Naive thymus-derived CD8-positive, alpha-beta T cell (primary cell): ENCODE measurements at places on chromosomes 13 and 19. TPM values are rescaled to one million over a fixed set of nuclear protein-coding genes. Genes with fewer than 3 reads are reported as not detected.
A peak's percentile ranks its signal among the peaks of the same experiment; 100 is the strongest.

Gene LYPD3
- polyA plus RNA-seq, result 8.3 TPM

Gene GPC6
- polyA plus RNA-seq, result not detected

Gene MARK4
- 0.95 TPM for polyA plus RNA-seq

Gene ATP4A
- polyA plus RNA-seq, result not detected

Gene ZNF682
- 2.8 TPM for polyA plus RNA-seq

Gene KLK10
- not detected for polyA plus RNA-seq

Gene WDR87
- not detected for polyA plus RNA-seq

Gene TRPC4
- polyA plus RNA-seq, result not detected

DNA sequence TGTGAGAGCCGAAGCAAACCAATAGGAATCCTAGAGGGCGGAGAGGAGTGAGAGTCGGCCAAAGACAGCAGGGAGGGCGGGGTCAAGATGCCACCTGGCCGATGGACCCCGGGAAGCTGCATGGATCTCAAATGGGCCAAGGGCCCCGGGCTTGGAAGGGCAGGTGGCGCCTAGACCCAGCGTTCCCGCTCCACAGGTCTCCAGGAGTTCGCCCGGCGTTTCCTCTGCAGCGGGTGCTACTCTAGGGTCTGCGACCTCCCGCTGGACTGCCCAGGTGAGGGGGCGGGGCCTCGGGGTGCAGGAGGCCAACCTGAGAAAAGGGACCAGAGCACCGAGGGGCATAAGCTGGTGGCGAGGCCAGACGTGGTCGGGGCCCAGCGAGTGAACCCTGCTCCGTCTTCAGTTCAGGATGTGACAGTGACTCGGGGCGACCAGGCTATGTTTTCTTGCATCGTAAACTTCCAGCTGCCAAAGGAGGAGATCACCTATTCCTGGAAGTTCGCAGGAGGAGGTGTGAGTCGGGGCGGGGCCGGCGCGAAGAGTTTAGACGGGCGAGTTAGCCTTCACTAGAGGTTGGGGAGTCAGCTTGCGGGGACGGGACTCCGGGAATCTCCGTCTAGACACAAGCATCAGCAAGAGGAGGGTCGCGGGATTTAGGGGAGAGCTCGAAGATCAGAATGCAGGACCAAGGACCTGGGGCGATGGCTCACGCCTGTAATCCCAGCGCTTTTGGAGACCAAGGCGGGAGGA is 9.9 kb downstream of the SPACA6 start:
- peak; percentile 22 for DNase-seq

DNA sequence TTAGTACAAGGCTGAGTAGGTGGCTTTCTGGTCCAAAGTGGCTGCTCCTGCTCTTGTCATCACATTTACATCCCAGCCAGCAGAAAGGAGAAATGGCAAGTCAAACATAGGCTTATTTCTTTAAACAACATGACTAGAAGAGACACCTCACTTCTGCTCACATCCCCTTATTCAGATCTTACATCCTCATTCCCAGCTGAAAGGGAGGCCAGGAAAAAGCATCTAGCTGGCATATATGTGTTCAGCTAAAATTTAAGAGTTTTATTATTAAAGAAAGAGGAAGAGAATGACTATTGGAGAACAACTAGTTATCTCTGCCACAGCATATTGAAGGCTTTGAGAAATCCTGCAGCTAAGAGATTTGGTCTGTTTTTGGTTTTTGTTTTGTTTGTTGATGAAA is 34.1 kb downstream of the RGCC start:
- DNase-seq, result no peak

DNA sequence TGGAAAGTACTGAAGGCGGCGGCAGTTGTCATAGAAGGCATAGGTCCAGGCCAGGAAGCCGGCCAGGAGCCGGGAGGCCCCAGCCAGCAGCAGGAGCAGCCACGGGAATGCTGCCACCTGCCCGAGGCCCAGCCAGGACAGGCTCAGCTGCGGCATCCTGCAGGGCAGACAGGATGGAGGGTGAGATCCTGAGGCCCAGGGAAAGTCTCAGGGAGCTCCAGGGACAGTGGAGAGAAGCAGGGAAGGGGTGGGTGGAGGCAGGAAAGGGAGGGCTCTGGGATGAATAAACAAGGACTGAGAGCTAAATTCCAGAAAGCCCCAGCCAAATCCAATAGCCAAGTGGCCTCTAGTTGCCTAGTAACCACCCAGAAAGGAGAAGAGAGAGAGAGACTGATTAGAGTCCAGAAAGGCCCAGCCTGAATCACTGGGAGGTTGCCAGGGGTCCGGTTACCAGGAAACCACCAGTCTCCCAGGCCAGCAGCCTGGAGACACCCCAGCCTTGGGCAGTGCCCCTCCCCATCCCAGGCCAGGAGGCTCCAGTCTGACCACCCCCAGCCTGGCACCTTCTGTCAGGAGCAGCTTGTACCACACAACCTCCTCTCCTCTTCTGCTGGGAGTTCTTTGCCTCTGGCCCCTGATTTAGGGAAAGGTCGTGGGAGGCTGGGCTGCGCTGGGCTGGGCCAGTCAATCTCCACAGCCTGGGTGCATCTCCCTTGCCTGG is 7.5 kb upstream of the OR10H5 start:
- DNase-seq, result no peak

GRCh38 chr19:11887234-11887610 is 360 bp upstream of the ZNF69 start:
- no peak for DNase-seq

DNA sequence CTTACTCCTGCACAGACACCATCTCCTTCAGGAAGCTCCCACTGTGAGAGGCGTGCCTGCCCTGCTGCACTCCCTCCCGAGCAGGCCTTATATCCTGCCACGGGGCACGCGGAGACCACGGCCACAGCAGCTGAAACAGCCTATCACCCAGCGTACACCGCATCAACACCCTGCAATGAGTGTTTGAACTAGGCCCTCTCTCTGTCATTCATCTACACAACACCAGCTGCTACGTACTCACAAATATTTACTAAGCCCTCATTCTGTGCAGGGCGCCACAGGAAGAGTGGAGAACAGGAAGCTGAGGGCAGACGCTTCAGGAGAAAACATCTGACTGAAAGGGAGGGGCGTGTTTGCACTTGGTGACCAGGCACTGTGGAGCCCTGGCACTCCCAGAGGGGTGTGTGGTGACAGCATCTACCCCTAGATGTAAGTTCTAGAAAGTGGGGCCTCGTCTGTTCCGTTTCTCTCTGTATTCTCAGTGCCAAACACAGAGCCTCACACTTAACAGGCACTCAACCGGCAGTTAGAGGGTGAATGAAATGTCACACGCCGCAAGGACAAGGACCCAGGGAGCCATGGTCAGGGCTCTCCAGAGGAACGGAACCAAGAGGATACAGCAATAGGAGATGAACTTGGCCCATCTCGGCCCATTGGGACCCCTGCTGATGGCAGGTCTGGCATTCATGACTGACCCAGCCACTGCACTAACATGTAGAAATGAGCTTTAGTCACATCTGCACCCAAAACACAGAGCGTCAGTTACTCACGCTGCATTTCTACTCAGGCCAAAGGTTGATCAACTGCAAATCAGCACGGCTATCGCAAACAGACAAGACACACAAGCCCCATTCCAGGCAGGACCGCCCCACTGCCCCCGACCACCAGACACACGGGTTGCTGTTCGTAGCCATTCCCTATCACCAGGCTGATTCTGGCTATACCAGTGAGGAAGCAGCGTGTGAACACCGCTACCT is 15.7 kb downstream of the RANBP3 start:
- DNase-seq, result peak; percentile 58

- DNase-seq, result no peak
Measured at GRCh38 chr13:98487522-98487921, 89.4 kb downstream of the STK24 start.

- peak; percentile 39 for DNase-seq
Measured at GRCh38 chr19:47109541-47110375, 3.8 kb downstream of the ZC3H4 start.

DNA sequence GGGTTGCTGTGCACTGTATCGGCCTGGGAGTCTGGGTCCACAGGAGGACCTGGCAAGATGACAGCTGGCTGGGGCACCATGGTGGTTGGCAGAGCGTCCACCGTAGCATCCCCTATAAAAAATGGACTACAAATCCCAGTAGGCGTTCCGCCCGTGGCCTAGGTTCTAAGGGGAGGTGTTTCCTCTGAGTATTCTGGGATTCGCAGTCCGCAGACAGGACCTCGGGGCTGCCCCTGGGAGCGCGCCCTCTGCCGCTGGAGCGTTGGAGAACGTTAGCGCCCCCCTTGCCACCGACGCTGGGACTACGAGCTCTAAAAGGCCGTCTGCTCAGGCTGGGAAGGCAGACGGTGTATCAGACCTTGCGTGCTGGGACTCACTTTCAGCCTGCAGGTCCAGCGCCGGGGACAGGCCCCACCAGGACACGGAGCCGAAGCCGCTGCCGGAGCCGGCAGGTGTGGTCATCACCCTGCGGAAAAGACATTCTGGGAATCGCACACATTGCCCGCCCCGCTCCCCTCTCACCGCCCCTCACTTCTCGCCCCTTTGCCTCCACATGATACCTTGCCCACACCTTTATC is 372 bp downstream of the DNAAF3 start:
- peak; percentile 57 for DNase-seq

GRCh38 chr19:35710784-35711723 is 6.7 kb downstream of the ZBTB32 start:
- no peak for DNase-seq

DNA sequence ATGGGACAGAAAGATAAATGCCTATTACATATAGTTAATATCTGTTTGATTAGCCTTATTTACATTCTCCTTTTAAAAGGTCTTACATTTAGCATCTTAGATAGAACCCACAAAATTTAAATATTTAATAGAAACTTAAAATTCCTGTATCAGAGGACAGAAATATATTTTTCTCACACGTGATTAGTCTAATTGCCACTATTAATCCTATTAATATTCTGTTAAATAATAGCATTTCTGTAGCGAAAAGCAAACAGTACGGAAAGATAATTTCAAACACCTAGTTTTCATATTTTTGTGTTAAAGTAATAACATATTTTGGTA is 380 bp upstream of the ZNF30 start:
- no peak for DNase-seq
